ENCODE measurements at places on chromosomes 11 and 22.

- DNase-seq = no peak
These were observed 282.5 kb downstream of the CTTN start for GRCh38 chr11:70680781-70681281.

DNA sequence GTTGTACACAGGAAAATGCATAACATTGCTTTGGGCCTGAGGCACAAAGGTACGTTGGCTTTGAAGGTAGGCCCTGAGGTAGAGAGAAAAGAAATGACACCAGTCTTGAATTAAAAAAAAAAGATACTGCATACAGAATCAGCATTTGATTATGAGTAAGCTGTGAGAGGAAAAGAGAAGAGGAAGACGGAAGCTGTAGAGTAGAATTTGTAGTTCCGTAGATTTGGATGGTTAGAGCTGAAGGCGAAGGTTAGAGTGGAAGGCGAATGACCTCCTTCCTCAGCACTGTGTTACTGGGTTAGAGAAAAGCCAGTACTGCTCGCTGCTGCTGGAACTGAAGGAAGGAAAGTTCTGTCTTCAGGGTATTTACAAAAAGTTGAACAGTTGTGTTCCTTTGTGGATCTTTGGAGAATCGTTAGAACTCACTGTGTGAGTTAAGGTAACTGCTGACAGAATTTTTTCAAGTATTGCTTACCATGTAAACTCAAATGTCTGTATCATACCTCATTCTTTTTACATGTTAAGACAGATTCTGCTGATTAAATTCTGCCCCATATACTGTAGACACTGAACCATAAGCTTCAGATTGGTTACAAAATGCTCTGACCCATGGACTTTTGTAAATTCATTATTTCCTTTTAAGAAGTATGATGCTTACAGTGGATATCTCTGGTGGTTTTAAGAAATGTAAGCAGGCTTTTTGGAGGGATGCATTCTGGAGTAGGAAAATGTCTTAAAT, 50.2 kb downstream of the MCAM start:
- no peak for DNase-seq

GRCh38 chr22:38012604-38013072, 28.3 kb upstream of the SOX10 start:
- DNase-seq = no peak

DNA sequence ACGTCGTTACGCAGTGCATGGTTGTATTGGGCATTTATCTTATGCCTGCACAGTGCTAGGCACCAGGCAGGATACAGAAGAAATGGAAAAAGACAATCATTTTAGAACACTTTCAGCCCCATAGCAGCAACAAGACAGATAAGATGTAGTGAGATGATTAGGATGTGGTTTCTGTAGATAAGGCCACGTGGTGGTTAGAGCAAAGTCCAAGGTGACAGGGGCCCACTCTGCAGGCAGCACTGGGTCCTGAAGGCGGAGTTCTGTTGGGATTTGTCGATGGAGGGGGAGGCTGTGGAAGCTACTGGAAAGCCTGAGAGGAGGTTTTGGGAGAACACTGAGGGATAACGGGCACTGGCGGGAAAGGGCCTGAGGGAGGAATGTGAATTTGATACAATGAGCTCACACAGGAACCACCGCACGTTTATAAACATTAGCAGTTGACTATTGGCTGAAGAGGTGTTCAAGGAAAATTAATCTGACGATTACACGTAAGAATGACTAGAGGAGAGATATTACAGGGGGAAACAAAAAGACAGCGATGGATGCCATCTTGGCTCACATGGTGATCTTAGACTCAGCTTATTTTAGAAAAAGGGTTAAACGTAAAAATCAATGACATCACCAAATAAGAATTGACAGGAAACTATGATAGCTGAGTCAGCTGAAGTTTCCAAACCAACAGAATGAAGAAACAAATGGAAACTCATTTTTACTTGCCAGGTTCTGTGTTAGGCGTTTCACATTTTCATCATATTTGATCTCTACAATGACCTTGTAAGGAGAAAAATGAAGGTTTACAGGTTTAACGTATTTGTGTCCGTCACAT, 551.0 kb downstream of the OPCML start:
- DNase-seq = no peak

GRCh38 chr11:12141283-12141682, 30.9 kb downstream of the MICAL2 start:
- DNase-seq = no peak

GRCh38 chr22:41052661-41053490, 39.5 kb upstream of the EP300 start:
- DNase-seq = no peak
